Stimulated activated CD4-positive, alpha-beta T cell treated with anti-CD3 and anti-CD28 coated beads, TNF-alpha, amount 100 ng/mL, for 48 hours (primary cell): ENCODE measurements at places on chromosomes 6 and 20.

DNA sequence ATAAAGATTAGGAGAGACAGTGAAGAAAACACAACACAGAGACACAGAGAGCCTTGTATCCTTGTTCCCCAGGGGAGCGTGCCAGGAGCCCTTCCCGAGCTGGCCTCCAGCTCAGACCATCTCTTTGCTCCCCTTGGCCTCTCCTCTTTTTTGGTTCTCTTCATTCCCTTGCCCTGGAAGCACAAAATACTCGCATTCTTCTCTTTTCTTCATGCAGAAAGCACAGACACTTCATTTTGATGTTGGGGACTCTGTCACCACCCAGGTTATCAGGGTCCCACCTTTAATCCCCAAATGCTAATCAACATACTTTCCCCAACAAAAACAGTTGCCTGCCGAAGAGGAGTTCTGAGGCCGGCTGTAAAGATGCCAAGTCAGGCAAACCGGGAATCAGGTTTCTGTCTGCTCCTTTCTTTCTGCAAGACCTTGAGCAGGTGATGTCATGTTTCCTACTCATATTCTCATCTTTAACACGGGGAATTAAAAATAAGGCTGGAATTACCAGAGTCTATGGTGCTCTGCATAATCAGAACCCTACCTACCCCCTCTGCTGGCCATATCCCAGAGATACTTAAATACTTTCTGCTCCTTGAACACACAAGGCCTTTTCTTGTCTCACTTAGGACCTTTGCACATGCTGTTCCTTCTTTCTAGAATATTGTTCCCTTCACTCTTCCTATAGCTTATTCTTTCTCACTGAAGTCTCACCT is 21.7 kb downstream of the TGM6 start:
- no peak for DNase-seq

GRCh38 chr6:106967936-106968555 is 6.5 kb downstream of the CD24 start:
- no peak for DNase-seq

DNA sequence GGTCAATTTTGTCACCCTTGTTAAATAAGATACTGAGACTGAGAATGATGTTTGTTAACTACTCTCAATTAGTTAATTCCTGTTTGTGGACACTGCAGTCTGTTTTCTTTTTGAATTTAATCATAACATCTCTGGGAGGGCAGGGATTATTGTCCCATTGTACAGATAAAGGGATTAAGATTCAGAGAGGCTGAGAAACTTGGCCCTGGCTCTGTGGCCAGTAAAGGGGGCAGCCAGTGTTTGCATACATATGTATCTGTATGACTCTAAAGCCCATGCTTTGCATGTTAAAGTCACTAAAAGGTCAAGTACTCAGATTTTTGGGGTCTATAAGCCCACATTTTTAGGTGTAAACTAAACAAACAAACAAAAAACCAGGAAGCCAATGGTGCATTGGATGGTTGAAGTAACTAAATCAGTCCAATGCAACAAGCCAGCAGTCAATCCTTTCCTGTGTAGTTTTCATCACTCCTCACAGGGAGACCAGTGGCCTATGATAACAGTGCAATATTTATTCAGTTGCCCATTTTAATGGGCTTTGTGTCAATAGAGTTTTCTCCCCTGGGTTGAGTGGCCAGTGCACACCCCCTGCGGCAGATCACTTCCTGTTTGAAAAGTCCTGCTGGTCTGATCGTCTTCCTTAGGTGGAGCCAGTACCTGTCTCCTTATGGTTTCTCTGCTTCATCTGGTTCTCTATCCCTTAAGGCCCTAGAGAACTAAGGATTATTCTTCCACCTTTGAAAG is 106.7 kb downstream of the SLX4IP start:
- no peak for DNase-seq

DNA sequence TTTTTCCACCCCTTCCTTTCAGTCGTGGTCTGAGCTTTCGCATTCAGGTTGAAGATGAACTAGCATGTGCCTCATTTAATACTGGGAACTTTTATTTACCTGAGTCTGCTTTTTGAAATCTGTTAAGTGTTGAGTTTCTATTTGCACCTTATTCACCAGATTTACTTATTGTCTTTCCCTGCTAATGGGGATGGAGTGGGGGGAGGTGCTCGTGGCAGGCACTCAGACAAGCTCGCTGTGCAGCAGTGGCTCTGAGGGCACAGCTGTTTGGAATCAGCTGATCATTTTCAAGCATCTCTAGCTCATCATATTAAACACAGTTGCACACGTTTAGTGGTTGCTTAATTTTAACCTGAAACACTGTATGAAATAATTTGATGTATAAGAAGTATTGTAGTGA is 35.6 kb downstream of the UTRN start:
- no peak for DNase-seq

DNA sequence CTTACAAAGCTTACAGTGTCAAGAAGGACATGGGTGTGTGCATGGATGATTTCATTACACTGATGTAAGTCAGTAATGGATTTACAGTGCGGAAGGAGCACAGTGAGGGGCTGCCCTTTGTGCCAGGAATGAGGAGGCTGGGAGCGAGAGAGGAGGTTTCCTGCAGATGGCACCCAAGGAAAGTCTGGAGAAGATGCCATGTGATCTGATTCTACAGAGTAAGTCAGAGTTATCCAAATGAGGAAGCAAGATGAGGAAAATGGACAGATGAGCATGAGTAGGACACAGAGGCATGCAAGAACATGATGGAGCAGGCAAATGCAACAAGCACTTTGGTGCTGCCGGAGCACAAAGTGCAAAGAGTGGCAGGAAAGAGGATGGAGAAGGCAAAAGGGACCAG is 29.7 kb downstream of the MAP7 start:
- DNase-seq, result no peak

- DNase-seq, result no peak
Observed at GRCh38 chr6:156695742-156696141, 81.4 kb upstream of the ARID1B start.

GRCh38 chr6:119129148-119129967 is 50.9 kb upstream of the FAM184A start:
- DNase-seq, result no peak

DNA sequence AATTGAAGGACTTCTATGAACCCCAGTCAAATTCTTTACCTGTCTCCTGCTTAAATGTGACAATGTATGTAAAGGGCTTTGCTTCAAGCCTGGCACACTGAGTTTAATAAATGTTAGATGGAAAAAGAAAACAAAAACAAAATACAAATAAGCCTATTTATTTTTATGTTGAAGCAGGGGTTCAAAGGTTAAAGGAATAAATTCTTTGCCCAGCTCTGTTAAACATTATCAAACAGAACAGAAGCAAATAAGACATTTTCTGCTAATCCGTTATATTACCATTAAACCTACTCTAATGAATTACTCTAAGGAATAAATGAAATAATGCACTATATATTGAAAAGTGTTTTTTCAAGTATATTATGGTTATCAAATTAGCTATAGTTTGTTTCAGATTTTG is 182.5 kb upstream of the CEP162 start:
- DNase-seq, result no peak

DNA sequence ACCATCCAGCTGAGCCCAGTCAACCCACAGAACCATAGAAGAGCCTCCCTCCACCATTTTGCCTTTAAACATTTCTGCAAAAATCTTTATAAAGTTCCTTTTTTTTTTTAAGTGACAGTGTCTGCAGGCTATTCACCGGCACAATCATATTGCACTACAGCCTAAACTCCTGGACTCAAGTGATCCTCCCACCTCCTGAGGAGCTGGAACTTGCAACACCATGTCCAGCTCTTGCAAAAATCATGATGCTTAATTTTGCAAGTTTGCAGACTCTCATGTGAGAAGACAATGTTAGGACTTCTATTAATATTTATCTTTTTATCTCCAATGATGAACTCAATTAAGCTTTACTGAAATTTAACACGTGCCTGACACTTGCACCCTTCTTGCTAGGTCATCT is 88.8 kb downstream of the INSM1 start:
- no peak for DNase-seq

- no peak for DNase-seq
Observed at GRCh38 chr6:71724456-71725125, 161.8 kb upstream of the RIMS1 start.

GRCh38 chr6:19312241-19312978 is 524.8 kb upstream of the ID4 start:
- no peak for DNase-seq

- DNase-seq, result no peak
Observed at GRCh38 chr6:2244261-2245102, 923 bp downstream of the GMDS start.
